Jurkat, Clone E6-1 (cell line): ENCODE measurements at places on chromosomes 11 and 22.
A peak's percentile ranks its signal among the peaks of the same experiment; 100 is the strongest.

- DNase-seq = no peak
These were observed 16.2 kb downstream of the MISFA start for GRCh38 chr11:18615628-18616392.

DNA sequence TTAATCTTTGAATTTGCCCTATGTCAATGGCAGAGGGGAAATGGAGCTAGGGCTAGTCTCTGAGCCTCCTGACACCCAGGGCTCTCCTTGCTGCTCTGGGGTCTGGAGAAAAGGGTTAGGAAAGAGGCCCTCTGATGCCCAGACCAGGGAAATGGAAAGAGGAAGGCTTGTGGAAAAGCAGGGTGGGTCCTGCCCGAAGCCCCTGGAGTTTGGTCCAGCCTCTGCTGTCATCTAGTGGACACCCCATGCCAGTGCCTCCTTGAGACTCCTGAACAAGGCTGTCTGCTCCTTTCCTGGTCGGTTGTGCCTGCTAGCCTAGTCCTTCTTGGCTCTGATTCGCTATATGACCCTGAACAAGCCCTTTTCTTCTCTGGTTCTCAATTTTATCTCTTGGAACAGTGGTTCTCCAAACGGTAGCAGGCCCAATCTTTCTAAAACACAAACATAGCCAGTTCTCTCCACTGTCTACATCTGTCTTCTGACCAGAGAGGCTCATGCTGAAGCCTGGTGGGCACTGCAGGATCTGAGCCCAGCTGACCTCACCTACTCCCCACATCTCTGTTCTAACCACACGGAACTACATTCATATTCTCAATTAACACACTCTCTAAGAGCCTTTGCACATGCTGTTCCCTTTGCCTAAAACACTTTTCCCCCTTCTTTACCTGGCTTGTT is 8.8 kb upstream of the PLA2G3 start:
- DNase-seq = peak; percentile 29

- DNase-seq = peak; percentile 39
These were observed 1.1 kb downstream of the RRM1 start for GRCh38 chr11:4095509-4096230.

GRCh38 chr22:44448271-44448830 is 49.7 kb downstream of the RTL6 start:
- DNase-seq = no peak
